ENCODE measurements at places on chromosomes 11 and 22.

- DNase-seq, result no peak
Measured at GRCh38 chr11:34641456-34641855, 20.6 kb downstream of the EHF start.

DNA sequence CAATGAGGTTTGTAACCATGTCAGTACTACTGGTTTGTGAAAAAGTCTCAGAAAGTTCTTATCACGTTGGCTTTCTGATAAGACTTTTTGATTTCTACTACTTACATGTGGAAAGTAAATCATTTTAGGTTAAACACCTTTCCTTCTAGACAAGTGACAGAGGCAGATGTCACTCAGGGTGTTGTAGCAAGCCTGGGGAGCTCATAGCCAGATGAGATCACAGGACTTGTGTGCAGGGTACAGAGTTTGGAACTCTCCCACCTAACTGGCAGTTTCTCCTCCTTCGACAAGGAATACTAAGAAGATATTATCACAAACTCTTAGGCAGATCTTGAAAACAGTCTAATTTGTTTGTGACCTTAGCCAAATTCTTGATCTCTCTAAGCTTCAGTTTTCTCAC is 49.4 kb upstream of the PICALM start:
- DNase-seq, result no peak

DNA sequence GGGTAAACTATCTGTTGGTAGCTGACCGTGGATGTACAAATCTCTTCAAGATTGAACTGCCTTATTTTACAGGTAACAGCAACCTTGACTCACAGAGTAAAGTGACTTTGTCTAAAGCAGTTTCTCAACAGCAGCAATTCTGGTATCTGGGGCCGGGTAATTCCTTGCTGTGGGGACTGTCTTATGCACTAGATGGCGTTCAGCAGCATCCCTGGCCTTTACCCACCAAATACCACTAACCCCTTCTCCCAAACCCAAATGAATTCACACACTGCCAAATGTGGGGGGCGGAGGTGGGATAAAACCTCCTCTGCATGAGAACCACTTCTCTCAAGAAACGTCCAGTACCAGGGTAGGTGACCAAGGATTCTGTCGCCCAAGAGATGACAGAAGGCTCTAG is 1.7 kb upstream of the INCENP start:
- DNase-seq, result no peak

DNA sequence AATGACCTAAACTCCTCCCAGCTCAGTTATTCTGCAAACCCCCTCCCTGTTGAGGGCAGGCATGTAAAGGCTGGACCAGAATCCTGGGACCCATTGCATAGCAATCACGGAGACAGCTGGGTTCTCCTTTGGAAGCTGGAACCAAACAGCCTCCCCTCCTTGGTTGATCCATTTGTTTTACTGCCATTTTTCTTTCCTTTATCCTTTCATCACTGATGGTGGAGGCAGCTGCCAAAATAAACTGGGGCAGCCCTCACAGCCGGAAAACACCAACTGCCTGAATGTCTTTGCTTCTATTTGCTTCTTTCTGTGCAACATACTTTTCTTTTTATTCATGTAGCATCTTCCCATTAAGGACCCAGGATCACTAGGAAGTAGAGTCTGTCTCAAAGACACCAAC is 150.0 kb upstream of the SYT13 start:
- DNase-seq, result no peak

- DNase-seq, result no peak
Measured at GRCh38 chr22:48927591-48927990, 900.1 kb downstream of the BRD1 start.

GRCh38 chr11:8033305-8034105 is 46.4 kb downstream of the EIF3F start:
- DNase-seq, result peak; percentile 76

DNA sequence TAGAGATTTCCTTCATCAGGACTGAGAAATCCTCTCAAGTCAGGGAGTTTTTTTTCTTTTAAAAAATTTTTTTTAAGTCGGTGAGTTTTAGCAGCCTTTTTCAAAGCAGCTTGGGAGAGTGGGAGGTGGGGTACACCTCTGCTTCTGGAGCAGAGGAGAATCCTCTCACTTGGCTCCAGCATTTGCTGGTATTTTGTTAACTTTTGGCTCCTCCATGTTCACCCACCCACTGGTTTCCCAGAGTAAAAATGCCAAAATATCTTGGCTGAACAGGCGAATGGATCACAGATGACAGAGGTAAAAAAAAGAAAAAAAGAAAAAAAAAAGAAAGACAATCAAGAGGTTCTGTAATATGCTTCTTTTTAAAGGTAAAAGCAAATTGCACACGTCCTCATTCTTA is 68.0 kb downstream of the GAB2 start:
- DNase-seq, result no peak

DNA sequence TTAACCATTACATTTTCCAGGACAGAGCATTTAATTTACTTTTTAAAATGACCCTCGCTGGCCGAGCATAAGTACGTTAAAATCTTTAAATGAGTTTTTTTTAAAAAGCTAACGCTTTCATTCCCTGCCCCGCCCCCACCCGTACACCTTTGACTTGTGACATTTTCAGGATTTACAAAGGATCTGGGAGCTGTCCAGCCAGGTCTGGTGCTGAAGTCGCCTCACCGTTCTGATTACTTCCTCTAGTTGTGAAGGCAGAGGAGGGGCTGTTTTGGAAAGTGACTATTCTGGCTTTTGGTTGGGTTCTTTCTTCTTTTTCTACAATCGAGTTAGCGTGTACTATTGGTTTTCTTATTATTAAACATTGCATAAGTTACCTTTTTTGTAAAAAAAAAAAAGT is 2.9 kb downstream of the C11orf87 start:
- peak; percentile 2 for DNase-seq

DNA sequence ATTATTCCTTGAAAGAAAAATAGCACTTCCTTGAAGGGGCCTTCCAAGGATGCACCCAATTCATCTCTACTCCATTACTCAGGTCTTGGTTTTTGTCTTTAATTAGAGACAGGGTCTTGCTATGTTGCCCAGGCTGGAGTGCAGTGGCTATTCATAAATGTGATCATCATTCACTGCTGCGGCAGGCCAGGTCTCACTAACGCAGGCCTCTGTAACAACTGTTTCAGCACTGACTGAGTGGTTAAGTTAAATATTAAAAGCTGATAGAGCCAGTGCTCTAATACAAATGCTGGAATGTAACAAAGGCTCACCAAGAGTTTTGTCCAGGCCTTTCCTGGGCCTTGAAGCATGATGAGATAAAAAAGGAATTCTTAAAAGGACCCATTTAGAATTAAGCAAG is 61.4 kb upstream of the GNAZ start:
- no peak for DNase-seq

- DNase-seq, result no peak
Measured at GRCh38 chr22:50528682-50529415, 963 bp downstream of the TYMP start.

GRCh38 chr22:49838771-49839717 is 11.4 kb upstream of the BRD1 start:
- DNase-seq, result peak; percentile 57

DNA sequence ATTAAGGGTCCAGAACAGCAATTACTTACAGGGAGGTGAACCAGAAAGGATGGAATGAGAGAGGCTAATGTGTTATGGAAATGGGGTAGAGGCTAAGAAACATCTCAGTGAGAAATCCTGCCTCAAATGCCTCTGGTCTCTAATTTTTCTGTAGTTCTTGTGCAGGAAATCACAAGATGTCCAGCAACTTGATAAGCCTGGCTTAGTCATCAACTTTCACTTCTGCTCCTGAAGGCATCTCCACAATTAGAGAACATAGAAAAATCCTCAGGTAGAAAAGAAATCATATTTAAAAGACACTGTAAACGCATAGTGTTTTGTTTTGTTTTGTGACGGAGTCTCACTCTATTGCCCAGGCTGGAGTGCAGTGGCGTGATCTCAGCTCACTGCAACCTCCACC is 18.7 kb downstream of the MRGPRX4 start:
- DNase-seq, result no peak

GRCh38 chr11:114617157-114618124 is 21.9 kb upstream of the NXPE4 start:
- no peak for DNase-seq

DNA sequence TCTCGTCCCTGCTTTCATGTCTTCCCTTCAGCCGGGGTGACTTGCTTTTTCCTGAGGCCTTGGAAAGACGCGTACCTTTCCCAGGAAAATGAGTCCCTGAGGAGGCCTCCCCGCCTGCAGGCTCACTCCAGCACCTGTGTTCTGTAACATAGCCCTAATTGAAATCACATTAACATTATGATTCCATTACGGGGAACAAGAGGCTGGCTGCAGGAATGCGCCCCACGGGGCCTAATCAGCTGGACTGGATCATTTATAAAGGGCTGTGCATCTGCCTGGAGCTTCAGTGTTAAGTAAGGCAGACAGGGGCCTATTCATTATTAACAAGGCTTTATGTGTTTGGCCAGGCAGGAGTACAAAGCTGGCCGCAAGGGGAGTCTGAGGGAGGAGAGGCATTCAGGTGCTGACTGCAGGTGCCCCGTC is 41.9 kb upstream of the TSPAN18 start:
- no peak for DNase-seq

GRCh38 chr22:19097518-19097917 is 24.7 kb downstream of the DGCR2 start:
- DNase-seq, result no peak

- peak; percentile 63 for DNase-seq
Measured at GRCh38 chr22:45760682-45761081, 89.0 kb downstream of the ATXN10 start.

DNA sequence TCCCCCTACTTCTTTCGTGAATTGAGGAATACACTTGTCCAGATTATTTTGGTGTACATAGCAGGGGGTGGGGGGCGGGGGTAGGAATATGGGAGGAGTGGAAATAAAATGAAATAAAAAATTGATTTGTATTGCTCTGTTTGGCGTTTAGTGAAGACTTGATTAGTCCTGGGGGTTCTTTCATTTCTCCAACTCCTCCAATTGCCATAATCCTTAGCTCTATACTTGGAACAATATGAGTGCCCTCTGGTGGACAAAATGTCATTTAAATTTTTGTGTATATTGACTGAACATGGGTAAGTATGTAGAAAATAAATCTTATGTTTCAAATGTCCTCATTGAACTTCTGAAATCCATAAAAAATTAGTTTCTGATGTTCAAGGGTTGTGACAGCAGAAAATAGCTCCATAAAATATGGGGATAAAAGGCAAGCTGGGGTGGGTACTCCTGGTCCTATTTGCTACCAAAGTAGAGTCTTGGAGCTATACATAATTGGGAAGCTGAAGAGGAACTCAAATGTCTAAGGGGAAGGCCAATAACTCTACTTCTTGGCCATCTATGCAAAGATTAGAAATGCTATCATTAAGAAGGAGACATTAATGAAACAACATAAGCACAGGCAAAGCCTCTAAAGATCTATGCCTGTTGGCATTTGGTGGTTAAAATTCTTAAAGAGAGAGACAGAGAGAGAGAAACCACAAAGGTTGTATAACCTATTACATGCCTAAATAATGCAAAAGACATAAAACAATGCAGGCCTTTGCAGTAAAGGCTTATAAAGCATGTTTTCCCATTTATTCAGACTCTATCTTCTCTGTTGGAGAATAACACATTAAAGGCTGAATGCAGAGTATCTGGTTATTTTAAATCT is 421.6 kb downstream of the METTL15 start:
- DNase-seq, result peak; percentile 66

DNA sequence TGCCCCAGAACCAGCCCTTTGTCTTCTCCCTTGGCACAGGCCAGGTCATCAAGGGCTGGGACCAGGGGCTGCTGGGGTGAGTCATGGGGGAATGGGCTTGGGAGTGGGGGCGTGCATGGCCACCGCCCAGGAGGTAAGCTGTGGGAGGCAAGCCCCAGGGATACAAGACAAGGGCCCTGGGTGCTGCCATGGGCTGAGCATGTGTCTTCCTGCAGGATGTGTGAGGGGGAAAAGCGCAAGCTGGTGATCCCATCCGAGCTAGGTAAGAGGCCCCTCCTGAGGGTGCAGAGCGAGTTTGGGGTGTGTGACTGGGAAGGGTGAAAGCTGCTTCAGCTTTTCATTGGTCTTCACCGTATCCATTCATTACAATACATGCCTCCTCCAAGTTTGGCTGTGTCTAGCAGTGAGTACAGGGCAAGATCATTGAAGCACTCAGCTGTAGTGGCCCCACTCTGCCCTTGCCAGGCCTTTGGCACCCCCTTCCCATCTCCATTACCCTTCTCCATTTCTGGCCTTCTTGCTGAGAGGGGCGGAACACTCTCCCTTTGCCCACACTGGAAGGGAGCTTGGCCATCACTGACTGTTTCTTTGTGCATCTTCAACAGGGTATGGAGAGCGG is 2.5 kb downstream of the FKBP2 start:
- DNase-seq, result no peak

DNA sequence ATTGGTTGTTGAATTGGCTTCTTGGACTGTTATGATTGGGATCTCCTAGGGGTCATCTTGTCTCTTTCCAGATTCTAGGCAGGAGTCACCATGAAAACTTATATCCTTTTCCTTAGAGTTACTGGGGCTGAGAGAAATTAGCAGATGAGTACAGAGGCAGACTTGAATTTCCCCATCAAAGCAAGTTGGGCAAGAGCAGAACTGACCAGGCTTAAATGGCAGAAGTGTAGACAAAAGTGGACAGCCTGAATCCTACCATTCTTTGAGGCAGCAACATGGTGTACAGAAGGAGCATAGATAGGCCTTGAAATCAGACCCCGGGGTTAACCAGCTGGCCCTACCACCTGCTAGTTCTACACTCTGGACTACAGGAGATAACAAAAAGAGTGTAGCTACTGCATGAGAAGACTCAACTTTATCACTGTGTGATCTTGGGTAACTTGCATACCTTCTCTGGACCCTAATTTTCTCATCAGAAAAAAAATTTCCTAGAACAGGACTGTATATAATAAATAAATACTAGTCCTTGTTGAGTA is 427.4 kb upstream of the CADM1 start:
- DNase-seq, result no peak

- DNase-seq, result peak; percentile 15
Measured at GRCh38 chr11:36750349-36750748, 152.3 kb upstream of the RAG2 start.

DNA sequence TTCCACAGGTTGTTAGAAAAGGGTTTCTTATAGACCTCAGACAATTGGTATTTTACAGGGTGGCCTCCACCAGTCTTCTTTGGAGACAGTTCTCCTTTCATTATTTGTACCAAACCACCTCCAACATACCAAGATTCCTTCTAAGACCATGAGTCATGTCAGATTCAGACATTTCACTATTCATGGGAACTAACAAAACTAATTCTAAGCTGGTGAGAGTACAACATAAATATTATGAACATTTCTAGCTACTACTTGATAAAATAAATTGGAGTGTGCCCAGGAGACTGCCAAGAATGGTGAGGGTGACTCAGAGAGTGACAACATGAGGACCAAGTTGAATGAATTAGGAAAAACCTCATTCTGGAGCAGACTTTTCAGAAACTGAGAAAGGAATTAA is 494.6 kb upstream of the LRRC4C start:
- no peak for DNase-seq

DNA sequence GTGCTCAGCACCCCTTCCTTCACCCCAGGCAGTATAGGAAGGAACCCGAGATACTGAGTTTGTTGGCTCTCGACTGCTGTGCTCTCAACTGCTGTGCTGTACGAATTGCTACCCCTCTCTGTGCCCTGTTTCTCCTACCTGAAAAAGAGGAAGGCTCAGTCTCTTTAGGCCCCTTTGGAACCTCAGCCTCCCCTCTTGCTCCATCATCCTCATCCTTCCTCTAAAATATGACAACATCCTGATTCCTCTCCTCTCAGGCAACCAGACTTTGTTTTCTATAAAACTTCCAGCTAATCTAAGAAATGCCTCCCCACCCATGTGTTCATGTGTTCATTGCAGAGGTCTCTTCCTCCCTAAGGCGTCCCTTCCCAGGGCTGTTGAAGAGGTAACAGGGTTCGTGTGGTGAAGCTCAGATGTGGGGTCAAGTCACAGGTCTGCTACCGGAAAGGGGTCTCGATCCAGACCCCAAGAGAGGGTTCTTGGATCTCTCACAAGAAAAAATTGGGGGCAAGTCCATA is 35.5 kb upstream of the CD82 start:
- DNase-seq, result no peak
